ENCODE measurements at places on chromosomes 5 and 9. TPM values are rescaled to one million over a fixed set of nuclear protein-coding genes. Genes with fewer than 3 reads are reported as not detected.
A peak's percentile ranks its signal among the peaks of the same experiment; 100 is the strongest.

- DNase-seq: peak; percentile 49
Observed at GRCh38 chr9:34505370-34506120, 17.2 kb downstream of the ENHO start.

- DNase-seq: no peak
Observed at GRCh38 chr9:127349483-127350113, 47.4 kb upstream of the SLC2A8 start.

DNA sequence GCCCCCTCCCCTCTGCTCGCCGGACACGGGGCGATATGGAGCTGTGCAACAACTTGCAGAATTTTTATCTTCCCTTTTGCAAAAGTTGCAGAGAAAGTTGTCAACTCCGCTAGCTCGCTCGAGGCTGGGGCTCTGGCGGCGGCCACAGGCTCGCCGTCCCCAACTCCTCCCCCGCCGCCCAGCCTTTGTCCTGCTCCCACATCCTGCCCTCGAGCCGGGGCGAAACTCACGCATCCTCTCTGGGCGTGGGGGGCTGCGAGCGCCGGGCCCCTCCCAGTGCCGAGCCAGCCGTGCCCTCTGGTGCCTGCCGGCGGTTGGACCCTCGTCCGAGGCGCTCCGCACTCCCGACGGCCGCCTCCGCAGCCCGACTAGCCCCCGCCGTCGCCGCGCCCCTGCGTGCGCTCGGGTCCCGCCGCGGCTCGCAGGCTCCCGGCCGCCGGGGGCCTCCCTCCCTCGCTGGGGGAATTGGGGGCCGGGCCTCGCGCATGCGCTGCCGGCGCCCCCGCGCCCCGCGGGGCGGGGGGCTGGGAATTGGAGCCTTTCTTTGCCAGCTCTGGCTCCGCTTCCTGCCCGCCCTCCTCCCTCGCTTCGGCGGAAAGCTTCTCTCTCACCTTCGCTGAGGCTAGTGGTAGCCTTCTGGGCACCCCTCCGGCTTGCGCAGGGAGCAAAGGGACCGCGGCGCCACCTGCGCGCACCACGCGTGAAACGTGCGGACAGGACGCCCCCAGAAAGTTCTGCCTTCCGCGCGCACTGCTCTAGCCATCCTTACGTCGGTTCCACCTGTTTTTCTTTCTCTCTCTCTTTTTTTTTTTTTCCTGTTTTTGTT is at the start of gene CCNJL:
Gene CCNJL (minus strand): TSS at position 431 of the 826 bp plus-strand sequence. CDS start 641 bp downstream, outside the sequence.
- peak; percentile 63 for DNase-seq

DNA sequence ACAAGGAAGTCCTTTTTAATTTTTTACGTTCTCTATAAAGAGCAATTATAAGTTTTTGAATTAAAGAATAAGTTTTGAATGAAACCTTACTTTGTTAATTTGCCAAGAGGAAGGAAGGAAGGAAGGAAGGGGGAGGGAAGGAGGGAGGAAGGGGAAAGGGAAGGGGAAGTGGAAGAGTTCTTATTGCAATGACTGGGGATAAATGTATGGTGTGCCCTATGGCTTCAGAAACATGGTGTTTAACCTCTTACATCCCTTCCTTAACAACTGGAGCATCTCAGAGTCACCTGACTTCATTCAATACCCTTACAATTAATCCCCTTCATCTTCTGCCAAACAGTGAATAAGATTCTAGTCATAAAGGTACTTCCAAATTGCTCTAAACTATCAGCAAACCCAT is 16.0 kb downstream of the CEMIP2 start:
- DNase-seq: no peak

- no peak for DNase-seq
Observed at GRCh38 chr5:173001229-173001841, 17.8 kb downstream of the ATP6V0E1 start.

GRCh38 chr9:119094086-119094485 is 275.1 kb downstream of the BRINP1 start:
- no peak for DNase-seq

GRCh38 chr5:124651663-124652513 is 94.6 kb downstream of the ZNF608 start:
- DNase-seq: peak; percentile 85

- DNase-seq: no peak
Observed at GRCh38 chr9:13047827-13048587, 231.5 kb downstream of the MPDZ start.

DNA sequence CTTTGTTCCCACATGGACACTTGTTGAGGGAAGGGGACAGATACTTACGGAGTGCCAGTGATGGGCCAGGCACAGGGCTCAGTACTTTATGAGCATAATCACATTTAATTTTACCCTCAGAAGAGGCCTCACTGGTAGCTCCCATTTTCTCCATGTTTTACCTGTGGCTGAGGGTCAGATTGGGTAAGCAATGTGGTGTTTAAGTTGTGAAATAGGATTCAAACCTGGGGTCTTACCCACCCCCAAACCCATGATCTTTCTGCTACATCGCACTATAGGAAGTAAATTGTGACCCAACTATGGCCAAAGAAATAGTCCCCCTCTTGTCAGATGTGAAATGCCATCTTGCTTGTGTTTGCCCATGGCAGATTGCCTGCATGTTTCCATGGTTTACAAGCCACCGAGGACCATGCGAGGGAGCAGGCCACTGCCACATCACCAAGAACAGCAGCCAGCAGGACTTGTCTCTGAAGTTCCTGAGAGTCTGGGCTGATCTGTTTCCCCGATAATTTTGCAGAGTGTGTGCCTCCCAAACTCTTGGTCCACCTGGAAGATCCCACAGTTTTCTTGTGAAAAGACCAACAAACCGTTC is 95.4 kb downstream of the MACROH2A1 start:
- DNase-seq: no peak

DNA sequence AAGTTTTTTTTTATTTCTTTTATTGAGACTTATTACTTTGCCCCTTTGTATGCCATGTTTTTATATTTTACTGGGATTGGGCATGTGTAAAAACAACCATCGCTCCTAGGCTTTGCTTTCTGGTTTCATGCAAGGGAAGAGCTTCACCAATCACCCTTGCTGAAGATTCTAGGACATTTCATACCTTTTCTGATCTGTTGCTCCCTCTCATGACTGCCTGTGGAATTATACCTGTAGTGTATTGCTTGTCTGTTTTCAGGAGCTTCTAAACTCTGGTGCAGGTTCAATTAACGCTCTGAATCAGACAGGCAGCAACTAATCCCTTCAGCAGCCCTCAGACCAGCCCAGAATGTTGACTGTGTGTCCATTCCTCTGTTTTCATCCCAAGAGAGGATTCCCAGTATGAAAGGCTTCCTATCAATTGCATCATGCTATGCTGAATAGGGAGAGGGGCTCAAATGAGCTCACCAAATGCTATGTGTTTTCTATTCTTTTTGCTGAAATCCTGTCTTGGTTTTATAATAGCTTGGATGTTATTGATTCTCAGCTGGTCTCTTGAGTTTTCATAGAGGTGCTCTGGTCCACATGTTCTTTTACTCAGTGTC is 572.9 kb upstream of the CDH6 start:
- DNase-seq: no peak

GRCh38 chr5:169906745-169907649 is 73.3 kb downstream of the INSYN2B start:
- no peak for DNase-seq

GRCh38 chr9:2018162-2018643 is 3.1 kb downstream of the SMARCA2 start:
- DNase-seq: no peak

- no peak for DNase-seq
Observed at GRCh38 chr5:8446179-8446578, 577.2 kb downstream of the MTRR start.

- DNase-seq: no peak
Observed at GRCh38 chr9:109474170-109474569, 23.9 kb downstream of the PTPN3 start.

DNA sequence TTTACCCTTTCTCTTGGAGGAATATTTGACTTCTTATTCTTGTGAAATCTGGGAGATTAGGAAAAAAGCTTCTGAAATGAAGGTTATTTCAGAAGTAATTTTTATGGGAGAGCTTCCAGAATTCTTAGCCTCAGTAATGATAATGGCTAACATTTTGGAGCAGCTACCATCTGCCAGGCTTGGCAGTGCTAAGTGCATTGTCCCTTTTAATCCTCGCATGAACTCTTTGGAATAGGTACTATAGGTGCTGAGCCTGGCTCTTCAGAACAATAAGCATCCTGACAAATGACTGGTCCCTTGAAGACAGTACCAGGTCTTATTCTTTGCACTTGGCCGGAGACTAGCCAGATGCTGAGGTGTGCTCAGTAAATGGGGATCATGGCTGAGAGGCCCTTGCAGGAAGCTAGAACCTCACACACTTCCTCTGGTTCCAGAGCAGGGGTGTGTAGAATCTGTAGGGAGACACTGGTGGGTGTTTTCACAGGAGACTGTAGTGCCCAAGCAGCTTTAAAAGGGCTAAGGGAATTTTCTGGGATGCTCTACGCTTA is 90.7 kb downstream of the RCL1 start:
- DNase-seq: no peak

GRCh38 chr5:99122976-99123375 is 194.2 kb upstream of the CHD1 start:
- DNase-seq: no peak

DNA sequence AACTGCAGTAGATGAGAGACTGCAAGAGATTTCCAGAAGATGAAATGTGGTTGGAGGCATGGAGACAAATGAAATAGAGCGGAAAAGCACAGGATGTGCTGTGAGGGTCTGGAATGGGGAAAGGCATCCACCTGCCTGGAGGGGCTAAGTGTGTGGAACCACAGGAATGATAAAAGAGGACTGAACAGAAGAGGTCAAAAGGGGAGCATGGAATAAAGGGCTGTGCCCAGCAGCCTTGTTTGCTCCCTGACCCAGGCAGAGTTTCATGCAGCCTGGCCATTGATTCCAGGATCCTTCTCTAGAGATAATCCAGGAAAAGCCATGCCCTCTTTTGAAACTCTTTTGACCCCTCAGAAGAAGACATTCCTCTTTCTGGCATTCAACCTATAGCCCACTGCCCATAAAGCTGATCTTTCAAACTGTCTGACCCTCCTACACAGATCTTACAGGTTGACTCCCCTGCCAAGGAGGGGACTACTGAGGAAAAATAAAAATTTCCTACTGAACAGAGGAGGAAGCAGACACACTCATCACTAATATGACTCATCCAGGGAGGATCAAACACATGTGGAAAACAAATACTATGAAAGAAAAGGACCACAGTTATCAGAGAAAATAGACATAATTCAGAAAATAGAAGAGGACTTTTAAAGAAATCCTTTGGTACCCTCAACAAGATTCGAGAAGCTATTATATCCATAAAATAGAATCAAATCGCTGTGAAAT is 273.5 kb upstream of the PCSK5 start:
- DNase-seq: no peak

GRCh38 chr9:89427621-89428221 is 70.2 kb downstream of the SEMA4D start:
- DNase-seq: no peak

DNA sequence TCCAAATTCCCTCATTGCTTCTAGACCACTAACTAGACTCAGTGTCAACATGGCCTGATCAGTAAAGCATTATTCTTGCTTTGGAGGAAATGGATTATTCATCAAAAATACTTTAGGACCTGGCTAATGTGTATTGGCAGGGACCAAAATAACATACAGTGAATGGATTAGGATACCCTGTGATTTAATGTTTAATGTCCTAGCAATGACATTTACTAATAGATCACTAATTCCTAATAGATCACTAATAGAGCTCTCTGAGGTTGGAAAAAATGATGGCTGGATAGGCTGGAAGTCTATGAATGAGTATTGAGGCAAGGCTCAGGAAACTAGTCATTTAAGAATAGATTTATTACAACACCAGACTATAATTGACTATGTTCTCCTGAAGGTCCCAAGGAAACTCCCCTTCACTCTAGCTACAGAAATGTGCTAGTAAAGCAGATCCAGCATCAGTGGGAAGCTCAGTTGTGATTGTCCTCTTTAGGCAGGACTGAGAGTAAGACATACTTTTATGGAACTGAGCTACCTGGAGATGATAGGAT is 46.1 kb upstream of the CHSY3 start:
- no peak for DNase-seq

- DNase-seq: no peak
Observed at GRCh38 chr5:54007827-54008777, 302.3 kb downstream of the ARL15 start.

DNA sequence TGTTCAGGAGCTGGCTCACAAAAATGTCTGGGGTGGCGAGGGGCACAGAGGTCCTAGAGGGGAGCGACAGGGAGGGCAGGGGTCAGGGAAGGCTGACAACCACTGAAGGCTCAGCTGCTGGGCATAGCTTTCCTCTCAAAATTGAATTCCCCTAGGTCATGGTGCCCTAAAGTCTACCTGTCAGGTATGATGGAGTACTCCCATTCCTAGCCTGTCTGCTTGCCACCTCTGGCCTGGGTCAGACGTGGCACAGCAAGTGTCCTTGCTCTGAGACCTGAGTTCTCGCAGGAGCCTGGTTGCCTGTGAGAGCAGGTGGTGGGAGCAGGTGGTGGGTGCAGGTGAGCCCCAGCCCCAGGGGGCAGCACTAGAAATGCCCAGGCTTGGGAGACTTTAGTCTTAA is 175.4 kb downstream of the PJA2 start:
- DNase-seq: no peak

DNA sequence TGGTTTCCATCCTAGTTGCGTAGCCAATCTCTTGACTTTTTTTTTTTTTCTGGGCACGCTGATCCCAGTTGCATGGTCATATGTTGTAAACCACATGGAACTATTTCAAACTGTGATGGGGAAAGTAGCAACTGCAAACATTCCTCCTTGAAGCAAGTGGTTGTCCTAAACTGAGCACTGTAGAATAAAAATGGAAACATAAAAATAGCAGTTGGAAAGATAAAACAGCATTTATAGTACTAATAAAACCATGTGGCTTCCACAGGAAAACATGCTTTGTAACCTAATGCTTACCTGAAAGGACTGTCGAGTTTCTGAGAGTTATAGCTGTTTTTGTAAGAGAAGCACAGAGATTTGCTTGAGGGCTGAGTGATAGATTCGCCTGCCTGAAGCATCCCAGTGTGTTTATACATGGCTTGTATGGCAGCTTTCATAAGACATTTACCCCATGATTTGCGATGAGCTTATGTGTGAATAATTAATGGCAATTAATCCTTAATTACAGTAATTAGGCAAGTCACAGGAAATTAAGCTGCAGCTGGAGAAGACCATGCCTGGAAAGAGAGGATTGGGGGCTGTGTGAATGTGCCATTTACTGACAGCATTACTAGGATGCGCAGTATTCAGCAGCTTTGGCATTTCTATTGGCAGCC is 136.5 kb downstream of the PBX3 start:
- no peak for DNase-seq

Gene CCL28
- 10.4 TPM for total RNA-seq

Gene COL23A1
- 10.7 TPM for total RNA-seq

Gene RASEF
- total RNA-seq: 0.09 TPM

Gene GRK6
- total RNA-seq: 25.0 TPM

Gene OTP
- total RNA-seq: not detected

Gene TMOD1
- total RNA-seq: 25.3 TPM

Gene GABRG2
- total RNA-seq: not detected

Gene PCDHB5
- 4.4 TPM for total RNA-seq

Gene TRMT10B
- total RNA-seq: 17.9 TPM

Gene AK8
- 1.6 TPM for total RNA-seq
